RWPE1 (cell line): ENCODE measurements at places on chromosomes 5 and 9.

DNA sequence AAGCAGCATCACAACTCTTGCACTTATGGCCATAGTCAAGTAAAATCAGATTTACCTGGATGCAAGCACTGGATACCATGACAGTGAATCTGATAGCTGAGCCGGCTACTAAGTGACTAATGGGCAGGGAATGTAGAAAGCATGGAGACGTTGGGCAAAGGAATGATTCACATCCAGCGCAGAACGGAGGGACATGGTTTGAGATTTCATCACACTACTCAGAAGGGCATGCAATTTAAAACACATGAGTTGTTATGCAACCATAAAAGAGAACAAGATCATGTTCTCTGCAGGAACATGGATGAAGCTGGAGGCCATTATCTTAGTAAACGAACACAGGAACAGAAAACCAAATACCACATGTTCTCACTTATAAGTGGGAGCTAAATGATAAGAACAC is 169.1 kb upstream of the PIK3R1 start:
- peak; percentile 95 for DNase-seq

DNA sequence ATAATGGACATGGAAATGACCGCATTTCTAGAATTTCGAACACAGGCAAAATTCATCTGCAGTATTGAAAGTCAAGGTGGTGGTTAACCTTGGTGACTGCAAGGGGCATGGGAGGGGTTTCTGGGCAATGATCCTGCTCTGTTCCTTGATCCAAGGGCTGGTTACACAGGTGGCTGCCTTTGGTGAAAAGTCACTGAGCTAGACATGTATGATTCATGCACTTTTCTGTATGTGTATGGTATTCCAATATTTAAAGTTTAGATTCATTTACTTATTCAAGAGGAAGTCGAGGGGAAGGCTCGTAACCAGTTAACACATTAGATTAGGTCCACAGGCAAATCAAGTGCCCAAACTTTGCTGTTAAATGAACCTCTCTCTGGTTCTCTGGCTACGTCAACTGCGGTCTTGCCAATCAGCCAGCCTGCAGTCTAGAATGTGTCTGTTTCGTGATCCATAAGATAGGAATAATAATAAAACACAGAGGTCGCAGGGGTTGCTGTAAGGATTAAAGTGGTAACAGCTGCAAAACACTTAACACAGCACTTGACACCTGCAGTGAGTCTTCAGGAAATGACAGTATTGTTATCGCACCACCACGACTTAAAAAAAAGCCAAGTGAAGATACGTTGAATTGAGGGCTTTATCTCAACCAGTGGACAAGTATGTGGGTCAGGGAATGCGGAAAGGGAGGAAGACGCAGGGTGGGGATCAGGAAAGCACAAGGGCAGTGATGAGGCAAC is 92.5 kb downstream of the TLE1 start:
- DNase-seq = no peak

DNA sequence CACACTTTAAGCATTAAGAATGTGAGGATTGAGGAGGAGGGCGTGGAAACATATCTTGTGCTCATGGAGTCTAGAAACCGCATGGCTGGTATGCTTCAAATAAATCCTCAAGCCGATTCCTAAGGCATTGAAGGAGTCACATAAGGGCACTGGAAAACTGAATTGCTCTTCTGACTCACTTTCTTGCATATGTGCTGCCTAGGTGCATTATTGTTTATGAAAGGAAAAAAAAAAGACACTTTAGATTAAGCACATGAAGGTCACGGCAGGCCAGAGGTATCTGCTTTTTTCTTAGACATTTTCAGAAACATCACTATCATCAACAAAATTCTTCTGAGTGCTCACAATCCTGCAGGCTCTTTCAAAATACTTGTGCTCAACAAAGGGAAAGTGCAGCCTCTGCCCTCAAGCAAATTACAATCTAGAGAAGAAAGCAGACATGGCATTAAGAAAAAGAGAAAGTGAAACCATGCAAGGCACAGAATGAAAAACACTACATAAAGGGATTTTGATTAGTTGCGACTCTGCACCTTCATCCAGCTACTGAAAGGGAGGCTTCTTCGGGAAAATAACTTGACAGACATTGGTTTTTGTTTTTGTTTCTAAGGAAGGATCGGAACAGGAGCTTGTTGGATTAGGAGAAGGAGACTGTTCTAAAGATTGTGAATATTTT is 2117.6 kb downstream of the MAT2B start:
- DNase-seq = no peak

GRCh38 chr5:132220491-132220890 is 7.2 kb downstream of the P4HA2 start:
- DNase-seq = no peak

DNA sequence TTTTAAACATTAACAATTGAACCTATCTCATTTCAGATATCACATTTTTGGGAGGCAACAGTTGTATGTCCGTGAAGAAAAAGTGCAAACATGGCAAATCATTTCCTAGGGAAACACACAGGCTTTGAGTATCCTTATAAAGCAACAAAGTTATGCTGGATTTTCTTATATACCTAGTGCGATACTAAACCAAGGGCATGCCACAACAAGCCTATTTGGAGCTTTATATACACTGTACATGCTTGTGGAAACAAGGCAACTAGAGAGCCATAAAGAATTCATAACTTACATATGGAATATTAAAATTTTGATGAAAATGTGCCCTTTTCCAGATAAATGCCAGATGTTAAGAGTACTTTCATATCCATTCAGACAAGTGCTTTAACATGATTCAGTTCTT is 191.4 kb downstream of the DCP2 start:
- peak; percentile 60 for DNase-seq

DNA sequence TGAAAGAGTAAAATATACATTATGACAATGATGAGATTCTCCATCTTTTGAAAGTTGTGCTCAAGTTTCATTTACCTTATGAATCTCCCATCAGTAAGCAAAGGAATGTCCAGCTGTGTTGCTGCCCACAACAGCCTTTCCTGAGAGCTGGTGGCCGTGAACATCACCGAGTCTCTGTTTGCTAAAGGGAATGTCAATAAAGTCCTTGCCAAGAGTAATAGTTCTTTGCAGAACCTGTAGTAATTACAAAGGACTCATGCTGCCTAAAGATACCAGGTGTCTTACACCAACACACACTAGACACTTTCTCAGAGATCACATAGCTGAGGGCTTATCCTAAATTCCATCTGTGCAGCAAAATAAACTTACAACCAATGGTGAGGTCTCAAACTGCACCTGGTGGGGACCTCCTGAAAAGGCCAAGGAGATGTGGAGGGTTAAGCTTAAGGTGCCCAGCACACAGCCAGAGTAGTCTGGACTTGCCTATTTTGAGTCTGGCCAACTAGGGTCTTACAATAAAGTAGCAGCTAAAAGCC is 111.1 kb upstream of the DAPK1 start:
- DNase-seq = no peak

DNA sequence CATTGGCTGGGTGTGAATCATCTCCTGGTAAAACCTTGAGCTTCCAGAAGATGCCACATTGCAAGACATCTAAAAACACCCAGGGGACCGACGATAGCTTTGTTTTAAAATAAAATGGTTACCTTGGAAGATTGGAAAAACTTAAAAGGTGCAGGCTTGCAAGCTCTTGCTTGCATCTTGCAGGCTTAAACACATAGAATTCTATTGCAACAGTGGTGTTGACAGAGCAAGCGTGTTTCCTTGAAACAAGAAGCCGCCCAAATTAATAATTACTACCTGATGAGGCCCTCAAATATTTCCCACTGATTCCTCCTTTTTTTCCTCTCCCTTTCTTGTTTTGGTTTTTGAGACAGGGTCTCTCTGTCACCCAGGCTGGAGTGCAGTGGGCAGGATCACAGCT is 137.1 kb upstream of the BASP1 start:
- no peak for DNase-seq

DNA sequence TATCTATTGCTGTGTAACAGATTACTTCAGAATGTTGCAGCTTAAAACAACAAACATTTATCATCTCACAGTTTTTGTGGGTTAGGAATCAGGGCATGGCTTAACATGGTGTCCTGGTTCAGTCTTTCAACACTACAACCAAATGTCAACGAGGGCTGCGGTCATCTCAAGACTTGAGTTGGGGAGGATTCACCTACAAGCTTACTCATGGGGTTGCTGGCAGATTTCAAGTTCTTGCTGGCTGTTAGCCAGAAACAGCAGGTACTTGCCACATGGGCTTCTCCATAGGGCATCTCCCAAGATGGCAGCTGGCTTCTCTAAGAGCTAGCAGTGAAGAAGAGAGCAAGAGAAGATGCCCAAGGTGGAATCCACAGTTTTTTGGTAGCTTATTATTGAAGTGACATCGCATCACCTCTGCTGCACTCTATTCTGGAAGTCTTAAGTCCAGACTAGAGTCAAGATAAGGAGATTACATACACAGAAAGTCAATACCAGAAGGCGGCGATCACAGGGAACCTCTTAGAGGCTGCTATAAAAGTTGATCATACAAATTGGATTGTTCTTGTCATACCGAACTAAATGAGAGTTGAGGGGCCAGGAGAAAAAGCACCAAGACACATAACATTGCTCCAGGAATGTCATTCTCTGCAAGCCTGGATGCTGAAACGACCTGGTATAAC is 42.2 kb downstream of the C9orf153 start:
- DNase-seq = no peak

GRCh38 chr5:167608390-167609272 is 682.8 kb upstream of the WWC1 start:
- peak; percentile 39 for DNase-seq

GRCh38 chr5:178422400-178422775 is 167.8 kb downstream of the COL23A1 start:
- DNase-seq = no peak

- no peak for DNase-seq
These were observed 60.4 kb downstream of the CSNK1A1 start for GRCh38 chr5:149490599-149491485.

DNA sequence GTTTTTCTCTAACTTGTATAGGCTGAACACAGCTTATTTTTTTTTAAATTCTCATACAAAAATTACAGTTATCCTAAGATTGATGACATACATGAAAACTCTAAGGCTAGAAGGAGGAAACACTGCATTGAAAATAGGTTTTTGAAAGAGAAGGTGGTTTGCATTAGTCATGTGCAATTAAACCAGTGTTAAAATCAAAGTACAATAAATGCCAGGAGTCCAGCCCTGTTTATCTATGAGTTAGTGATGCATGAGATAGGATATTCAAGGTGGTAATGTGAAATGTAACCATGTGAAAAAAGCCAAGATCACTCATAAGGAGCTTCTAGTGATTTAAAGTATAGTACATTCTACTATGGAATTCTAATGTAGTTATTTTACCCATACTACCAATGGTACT is 444.9 kb upstream of the CYLC2 start:
- DNase-seq = no peak

DNA sequence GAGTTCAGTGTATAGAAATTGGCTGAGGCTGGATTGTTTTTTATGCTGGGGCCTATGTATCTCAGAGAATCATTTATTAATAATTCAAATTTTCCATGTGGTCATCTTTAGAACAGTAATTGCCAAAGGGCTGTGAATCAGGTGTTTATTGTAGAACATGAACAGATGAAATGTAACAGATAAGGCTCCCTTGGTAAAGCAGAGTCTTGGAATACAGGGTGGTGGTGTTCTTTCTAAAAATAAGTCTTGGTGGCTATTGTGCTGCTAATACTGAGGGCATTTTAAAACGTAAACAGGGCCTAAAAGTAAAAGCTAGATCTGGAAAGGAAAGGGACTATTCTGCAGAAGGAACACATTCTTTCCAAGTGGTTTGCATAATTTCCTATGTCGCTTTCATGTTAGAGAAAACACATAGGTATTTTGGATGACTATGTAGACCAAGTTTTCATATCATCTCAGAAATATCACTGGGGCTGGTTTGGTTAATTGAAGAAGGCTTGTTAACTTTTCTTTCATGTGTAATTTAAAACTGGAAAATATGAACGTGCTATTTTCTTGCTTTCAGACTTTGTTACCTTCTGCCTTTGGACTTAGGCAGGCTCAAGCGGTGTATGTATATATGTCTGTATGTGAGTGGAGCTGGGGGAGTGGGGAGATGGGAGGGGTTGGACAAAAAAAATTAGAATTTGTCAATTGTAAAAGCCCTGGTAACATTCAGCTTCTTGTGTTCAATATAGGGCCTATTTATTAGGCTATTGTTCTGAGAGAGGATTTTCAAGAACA is 119.9 kb upstream of the ANKRD55 start:
- no peak for DNase-seq

GRCh38 chr5:96228408-96228807 is 204.6 kb downstream of the PCSK1 start:
- DNase-seq = peak; percentile 91

GRCh38 chr5:135680713-135681112 is 101.9 kb upstream of the CXCL14 start:
- DNase-seq = no peak

- no peak for DNase-seq
These were observed at the start of gene ZNF454 for GRCh38 chr5:178940569-178941360. ZNF454 (plus strand) TSS chr5:178941198; CDS start chr5:178942792, 1,594 bp downstream.

DNA sequence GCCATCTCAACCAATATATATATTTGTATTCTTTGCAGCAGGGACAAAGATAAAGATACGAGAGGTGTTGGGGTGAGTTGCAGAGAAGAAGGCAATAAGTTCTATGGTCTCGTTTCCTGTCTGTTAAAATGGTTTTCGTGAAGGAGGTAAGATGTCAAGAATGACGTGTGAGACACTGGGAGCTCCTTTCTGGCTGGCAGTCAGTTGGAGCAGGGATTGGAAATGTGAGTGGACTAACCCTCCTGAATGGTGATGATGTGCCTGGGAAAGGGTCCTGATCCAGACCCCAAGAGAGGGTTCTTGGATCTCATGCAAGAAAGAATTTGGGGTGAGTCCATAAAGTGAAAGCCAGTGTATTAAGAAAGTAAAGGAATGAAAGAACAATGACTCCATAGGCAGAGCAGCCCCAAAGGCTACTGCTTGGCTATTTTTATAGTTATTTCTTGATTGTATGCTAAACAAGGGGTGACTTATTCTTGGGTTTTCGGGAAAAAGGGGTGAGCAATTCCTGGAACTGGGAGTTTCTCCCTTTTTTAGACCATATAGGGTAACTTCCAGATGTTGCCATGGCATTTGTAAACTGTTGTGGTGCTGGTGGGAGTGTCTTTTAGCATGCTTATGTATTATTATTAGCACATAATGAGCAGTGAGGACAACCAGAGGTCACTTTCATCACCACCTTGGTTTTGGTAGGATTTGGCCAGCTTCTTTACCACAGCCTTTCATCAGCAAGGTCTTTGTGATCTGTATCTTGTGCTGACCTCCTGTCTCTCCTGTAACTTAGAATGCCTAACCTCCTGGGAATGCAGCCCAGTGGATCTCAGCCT is 53.7 kb downstream of the SPATA31C2 start:
- DNase-seq = no peak
